T-helper 2 cell treated with Interferon-gamma antibody and Interleukin-4, amounts not matched to agents 5 μg/mL and 100 μg/mL, for 36 hours (primary cell): ENCODE measurements at places on chromosomes 5 and 9.

DNA sequence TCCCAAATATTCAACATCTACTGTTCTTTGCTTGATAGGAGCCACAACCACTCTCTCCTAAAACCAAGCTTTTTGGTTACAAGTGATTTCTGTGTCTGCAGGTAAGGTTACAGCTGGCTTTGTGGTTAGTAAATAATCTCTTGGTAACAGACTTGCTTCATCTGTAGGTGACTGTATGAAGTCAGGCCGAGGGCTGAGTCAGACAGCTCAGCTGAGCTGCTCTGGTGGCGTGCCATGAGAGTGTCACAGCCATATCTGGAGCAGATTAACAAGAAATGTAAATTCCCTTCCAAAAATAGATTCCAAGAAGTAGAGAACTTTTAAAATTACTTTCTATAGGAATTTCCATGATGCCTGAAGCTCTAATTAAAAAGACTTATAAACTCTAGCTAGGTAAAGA is 23.7 kb upstream of the TAS2R1 start:
- H3K27ac ChIP-seq, result no peak overlapping the region
- no peak for DNase-seq
- H3K36me3 ChIP-seq, result no peaks in the 10 kb centered on the region
- H3K4me3 ChIP-seq, result no peak overlapping the region
- H3K27me3 ChIP-seq, result no peaks in the 10 kb centered on the region

DNA sequence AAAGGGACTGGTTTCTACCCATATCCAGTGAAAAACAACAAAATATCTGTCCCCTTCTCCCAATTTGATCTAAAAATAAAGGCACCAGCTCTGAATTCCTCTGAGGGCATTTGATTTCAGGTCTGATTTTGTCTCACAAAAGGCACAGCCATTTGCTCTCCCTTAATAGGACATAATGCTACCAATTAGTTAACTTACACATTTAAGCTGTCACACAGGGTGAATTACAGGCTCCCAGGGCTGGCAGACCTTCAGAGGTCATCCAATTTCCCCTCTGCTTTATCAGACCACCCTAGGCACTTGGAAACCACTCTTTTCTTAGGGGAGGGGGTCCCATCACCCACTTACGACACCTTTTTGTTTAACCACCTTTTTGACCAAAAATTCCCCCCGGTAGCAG is 319.9 kb downstream of the SPOCK1 start:
- H3K4me1 ChIP-seq, result no peaks in the 10 kb centered on the region
- H3K27ac ChIP-seq, result no peak overlapping the region
- no peaks in the 10 kb centered on the region for H3K36me3 ChIP-seq
- DNase-seq, result no peak
- no peaks in the 10 kb centered on the region for H3K27me3 ChIP-seq

- H3K4me1 ChIP-seq, result peaks cover 8% of the 10 kb centered on the region
- no peak overlapping the region for H3K27ac ChIP-seq
- H3K4me3 ChIP-seq, result no peak overlapping the region
- no peak for DNase-seq
- no peaks in the 10 kb centered on the region for H3K36me3 ChIP-seq
Measured at GRCh38 chr9:70441622-70442021, 27.2 kb upstream of the KLF9 start.

DNA sequence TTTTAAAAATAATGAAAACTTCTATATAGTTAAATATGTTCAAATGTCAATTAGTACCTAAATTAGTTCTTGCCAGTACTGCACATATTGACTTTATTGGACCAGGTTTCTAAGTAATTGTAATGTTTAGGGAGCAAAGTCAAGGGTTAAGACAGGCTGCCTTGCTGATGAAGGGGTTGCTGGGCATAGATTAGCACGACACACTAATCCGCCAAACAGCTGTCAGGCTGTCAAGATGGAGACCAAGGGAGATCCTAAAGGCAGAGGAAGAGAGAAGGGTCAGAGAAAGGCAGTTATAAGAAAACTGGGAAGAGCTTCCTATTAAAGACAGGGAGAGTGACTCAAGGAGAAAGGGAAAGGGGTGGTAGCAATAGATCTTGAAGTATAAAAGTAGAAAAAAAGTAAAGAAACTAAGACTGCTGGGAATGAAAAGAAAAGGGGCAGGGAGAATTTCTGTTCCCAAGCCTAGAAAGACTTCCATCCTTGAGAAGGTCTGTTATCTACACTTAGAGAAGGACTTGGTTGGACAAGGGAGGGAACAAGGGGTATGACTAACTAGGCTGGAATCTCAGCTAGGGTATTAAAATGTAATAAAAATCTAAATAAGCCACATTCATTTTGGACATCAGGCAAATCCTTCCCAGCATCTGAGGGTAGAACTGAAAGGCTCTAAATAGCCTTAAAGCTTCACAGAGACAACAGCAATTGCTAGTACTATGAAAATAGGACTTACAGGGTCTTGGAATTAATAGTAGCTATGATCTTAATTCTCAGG is 188.7 kb downstream of the FBXL17 start:
- no peak for DNase-seq
- H3K27ac ChIP-seq, result no peak overlapping the region
- no peaks in the 10 kb centered on the region for H3K27me3 ChIP-seq
- H3K36me3 ChIP-seq, result no peaks in the 10 kb centered on the region
- H3K4me3 ChIP-seq, result no peak overlapping the region

DNA sequence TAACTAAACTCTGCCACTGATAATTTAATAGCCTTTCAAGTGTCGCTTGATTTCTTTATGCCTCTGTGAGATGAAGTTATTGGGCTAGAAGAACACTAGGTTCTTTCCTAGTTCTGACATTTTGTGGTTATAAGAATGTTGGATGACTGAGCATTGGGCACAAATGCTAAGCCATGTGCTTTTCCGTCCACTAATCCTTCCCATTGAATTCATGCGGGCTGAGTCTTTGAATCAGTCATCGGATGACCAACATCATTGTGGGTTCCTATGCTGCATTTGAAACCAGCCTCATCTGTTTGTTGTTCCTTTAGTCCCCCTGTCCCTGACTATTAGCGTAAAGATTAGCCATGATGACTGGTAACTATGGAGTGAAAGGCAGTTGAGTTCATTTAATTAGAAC is 58.5 kb downstream of the ALDH1A1 start:
- no peaks in the 10 kb centered on the region for H3K4me1 ChIP-seq
- H3K36me3 ChIP-seq, result no peaks in the 10 kb centered on the region
- no peak overlapping the region for H3K27ac ChIP-seq
- H3K27me3 ChIP-seq, result no peaks in the 10 kb centered on the region
- no peak for DNase-seq
- no peak overlapping the region for H3K4me3 ChIP-seq

DNA sequence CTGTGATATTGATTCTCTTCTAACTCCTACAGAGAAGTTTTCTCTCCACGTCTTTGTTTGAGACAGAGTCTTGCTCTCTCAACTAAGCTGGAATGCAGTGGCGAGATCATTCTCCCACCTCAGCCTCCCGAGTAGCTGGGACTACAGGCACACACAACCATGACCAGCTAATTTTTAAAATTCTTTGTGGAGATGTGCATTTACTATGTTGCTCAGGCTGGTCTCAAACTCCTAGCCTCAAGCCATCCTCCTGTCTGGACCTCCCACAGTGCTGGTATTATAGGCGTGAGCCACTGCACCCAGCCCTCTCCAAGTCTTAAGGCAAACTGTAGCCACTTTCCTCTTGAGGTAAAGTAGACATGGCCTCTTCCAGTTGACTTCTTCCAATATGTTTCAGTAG is 72.2 kb downstream of the SNX18 start:
- no peak overlapping the region for H3K27ac ChIP-seq
- H3K4me1 ChIP-seq, result peaks cover 2% of the 10 kb centered on the region
- DNase-seq, result no peak
- peaks cover 5% of the 10 kb centered on the region for H3K36me3 ChIP-seq
- H3K4me3 ChIP-seq, result no peak overlapping the region
- peaks cover 3% of the 10 kb centered on the region for H3K27me3 ChIP-seq

DNA sequence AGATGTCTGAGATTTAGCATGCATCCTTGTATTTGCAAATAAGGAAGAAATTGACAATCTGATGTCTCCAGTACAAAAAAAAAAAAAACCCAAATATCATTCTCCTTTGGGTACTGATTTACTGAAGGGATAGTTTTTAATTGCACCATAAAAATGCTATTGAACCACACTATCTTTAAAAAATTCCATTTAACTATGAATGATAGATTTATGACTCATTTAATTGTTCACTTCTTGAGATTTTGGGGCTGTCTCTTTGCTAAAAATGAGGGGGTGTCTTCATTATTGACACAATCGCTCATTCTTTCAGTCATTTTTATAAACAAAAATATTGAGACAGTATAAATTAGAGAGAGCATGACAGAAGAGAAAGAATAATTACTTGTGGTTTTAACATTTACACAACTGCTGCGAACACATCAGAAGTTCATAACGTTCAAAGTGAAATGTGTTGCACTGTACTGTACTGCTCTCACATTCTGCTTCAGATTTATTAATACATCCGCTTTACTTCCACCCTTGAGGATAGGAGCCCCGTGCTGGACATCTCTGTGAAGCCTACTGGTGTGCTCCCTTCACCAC is 142.3 kb downstream of the MEF2C start:
- peaks cover 31% of the 10 kb centered on the region for H3K27me3 ChIP-seq
- H3K4me1 ChIP-seq, result no peaks in the 10 kb centered on the region
- H3K27ac ChIP-seq, result no peak overlapping the region
- H3K36me3 ChIP-seq, result no peaks in the 10 kb centered on the region

DNA sequence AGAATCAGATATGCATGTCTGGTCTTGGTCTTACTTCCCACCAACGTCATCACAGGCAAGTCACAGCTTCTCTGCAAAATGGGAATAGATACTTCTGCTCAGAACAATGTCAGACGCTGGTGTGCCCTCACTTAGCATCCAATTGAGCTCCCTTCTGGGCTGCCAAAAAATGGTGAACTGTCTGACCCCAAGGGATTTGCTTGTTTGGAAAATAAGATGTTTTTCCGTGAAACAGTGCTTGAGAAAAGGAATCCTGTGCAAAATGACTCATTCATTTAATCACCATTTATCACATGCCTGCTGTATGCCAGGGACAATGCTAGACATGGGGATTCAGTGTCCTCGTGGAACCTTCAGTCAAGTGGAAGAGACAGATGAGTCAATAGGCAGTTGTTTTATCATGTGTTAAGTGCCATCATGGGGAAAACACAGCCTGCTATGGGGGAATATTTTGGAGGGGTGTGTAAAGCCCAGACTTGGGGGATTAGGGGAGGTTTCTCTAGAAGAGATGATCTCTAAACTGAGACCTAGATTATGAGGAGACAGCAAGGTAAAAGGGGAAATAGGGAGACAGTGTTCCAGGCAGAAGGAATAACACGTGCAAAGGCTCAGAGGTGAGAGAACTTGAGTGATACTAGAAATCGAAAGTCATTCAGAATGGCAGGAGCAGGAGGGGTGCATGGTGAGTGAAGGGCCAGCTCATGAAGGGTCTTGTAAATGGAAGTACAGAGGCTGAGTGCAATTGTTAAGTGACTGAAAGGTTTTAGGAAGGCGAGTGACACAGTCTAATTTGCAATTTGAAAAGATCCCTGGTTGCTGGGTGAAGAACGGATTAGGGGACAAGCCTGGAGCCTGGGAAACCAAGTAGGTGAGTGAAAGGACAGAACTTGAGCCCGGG is 3.9 kb downstream of the NIPAL4 start:
- no peak for DNase-seq
- peaks cover 9% of the 10 kb centered on the region for H3K36me3 ChIP-seq
- peak overlapping the region; percentile 5 for H3K4me3 ChIP-seq

GRCh38 chr5:118548761-118549720 is 439.3 kb downstream of the DTWD2 start:
- no peaks in the 10 kb centered on the region for H3K4me1 ChIP-seq
- DNase-seq, result no peak
- H3K4me3 ChIP-seq, result no peak overlapping the region
- no peak overlapping the region for H3K27ac ChIP-seq
- no peaks in the 10 kb centered on the region for H3K36me3 ChIP-seq

- peaks cover 9% of the 10 kb centered on the region for H3K27me3 ChIP-seq
- no peak for DNase-seq
- H3K4me3 ChIP-seq, result no peak overlapping the region
Measured at GRCh38 chr9:68533678-68534077, 7.0 kb downstream of the TMEM252 start.

DNA sequence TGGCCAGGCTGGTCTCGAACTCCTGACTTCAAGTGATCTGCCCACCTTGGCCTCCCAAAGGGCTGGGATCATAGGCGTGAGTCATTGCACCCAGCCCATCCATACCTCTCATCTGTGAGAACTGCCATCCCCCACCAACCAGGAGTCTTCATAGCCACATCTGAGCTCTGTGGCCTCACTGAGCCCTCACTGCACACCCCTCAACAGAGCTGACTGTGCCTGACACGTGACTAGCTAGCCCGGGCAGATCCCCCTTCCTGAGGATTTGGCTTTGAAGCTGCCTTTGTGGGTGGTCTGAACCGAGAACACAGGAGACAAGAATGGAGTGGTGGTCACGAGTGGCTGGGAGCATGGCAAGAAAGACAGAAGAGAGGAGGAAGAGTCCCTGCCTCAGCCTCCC is 15.6 kb downstream of the AK8 start:
- H3K36me3 ChIP-seq, result no peaks in the 10 kb centered on the region
- no peak overlapping the region for H3K27ac ChIP-seq
- H3K4me1 ChIP-seq, result no peaks in the 10 kb centered on the region
- H3K4me3 ChIP-seq, result no peak overlapping the region
- no peak for DNase-seq

DNA sequence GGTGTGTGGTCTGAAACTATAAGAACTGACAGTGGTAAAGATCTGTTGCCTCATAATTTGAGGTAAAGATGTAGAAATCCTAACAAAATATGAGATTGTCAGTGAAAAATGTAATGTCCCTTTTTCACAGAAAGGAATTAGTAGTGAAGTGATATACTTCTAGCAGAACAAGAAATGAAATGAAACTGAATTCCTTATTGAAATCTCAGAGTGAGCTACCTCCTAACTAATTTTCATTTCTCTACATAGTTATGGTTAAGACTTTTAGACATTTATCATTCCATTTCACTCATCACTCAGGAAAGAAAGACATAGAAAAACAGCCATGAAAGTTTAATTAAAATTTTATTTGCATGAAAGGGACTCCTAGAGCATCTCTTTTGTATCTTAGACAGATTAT is 48.7 kb downstream of the TMEM174 start:
- peaks cover 60% of the 10 kb centered on the region for H3K27me3 ChIP-seq
- no peak for DNase-seq
- H3K36me3 ChIP-seq, result no peaks in the 10 kb centered on the region
- H3K4me1 ChIP-seq, result no peaks in the 10 kb centered on the region
- H3K27ac ChIP-seq, result no peak overlapping the region

DNA sequence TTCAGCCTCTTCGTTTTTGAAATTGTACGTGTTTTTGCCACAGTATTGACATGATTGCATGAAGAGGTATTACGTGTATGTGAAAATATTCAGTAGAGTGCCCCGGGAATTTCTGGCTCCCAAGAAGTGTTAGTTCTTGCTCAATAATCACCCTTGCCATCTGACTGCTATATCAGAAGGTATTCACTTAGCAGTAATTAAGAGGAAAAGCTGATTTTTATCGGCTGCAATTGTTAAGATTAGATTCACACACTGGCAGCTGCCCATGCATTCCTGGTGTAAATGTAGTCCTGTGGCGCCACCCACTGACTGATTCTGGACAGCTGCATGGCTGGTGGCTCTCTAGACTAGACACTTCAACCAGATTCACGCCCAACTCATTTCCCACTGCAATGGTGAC is 440.1 kb upstream of the ADAMTS16 start:
- no peaks in the 10 kb centered on the region for H3K4me1 ChIP-seq
- DNase-seq, result no peak
- H3K27ac ChIP-seq, result no peak overlapping the region
- H3K27me3 ChIP-seq, result no peaks in the 10 kb centered on the region
- no peaks in the 10 kb centered on the region for H3K36me3 ChIP-seq
- no peak overlapping the region for H3K4me3 ChIP-seq

- no peak overlapping the region for H3K27ac ChIP-seq
- peaks cover 32% of the 10 kb centered on the region for H3K27me3 ChIP-seq
- peaks cover 3% of the 10 kb centered on the region for H3K4me1 ChIP-seq
- H3K4me3 ChIP-seq, result no peak overlapping the region
- H3K36me3 ChIP-seq, result no peaks in the 10 kb centered on the region
- DNase-seq, result no peak
Measured at GRCh38 chr5:94784536-94785505, 166.4 kb downstream of the SLF1 start.
